A549 treated with DMSO at 1 μM for 4 hours (cell line): ENCODE measurements at places on chromosomes 7 and 10. TPM values are rescaled to one million over a fixed set of nuclear protein-coding genes. Genes with fewer than 3 reads are reported as not detected.

The SKIDA1 gene
- total RNA-seq, result 1.3 to 1.9 TPM (median 1.6 TPM) in 5 replicates

The FAM25G gene
- total RNA-seq, result 0.65 to 1.8 TPM in 2 of 5 replicates, not detected in the others

The ADCY1 gene
- total RNA-seq, result 1.9 to 3.4 TPM (median 2.4 TPM) in 5 replicates

The MOGAT3 gene
- total RNA-seq, result not detected in 5 replicates

The OR9A2 gene
- total RNA-seq, result not detected in 5 replicates

The TUBB8 gene
- 0.11 TPM in 1 of 5 replicates, not detected in the others for total RNA-seq

The CAMK2B gene
- 0.15 to 0.28 TPM (median 0.20 TPM) in 5 replicates for total RNA-seq

The BHLHA15 gene
- total RNA-seq, result 0.44 to 0.66 TPM (median 0.56 TPM) in 5 replicates

The ASB13 gene
- total RNA-seq, result 19.2 to 24.6 TPM (median 22.5 TPM) in 5 replicates

The CALML5 gene
- total RNA-seq, result not detected in 5 replicates

The C7orf33 gene
- total RNA-seq, result not detected in 5 replicates

The LAMB1 gene
- total RNA-seq, result 126 to 145 TPM (median 142 TPM) in 5 replicates

The DNAJC12 gene
- total RNA-seq, result 55.6 to 76.9 TPM (median 63.3 TPM) in 5 replicates

The USP6NL gene
- 12.1 to 15.5 TPM (median 13.9 TPM) in 5 replicates for total RNA-seq

The CALCR gene
- not detected in 5 replicates for total RNA-seq

The GHRHR gene
- not detected in 5 replicates for total RNA-seq

The NUTM2B gene
- 0.22 to 0.50 TPM (median 0.31 TPM) in 5 replicates for total RNA-seq

The RNF148 gene
- not detected in 5 replicates for total RNA-seq

The AKR1D1 gene
- total RNA-seq, result not detected in 5 replicates

The HMX2 gene
- total RNA-seq, result 0.06 to 0.27 TPM (median 0.15 TPM) in 4 of 5 replicates, not detected in the other

The PLXNA4 gene
- total RNA-seq, result 1.3 to 2.3 TPM (median 2.0 TPM) in 5 replicates

The SFRP5 gene
- total RNA-seq, result 1.8 to 2.6 TPM (median 2.4 TPM) in 5 replicates

The PDE1C gene
- 4.0 to 7.1 TPM (median 6.1 TPM) in 5 replicates for total RNA-seq

The MCM10 gene
- total RNA-seq, result 25.2 to 29.7 TPM (median 27.1 TPM) in 5 replicates

The ANK3 gene
- total RNA-seq, result 0.59 to 1.00 TPM (median 0.78 TPM) in 5 replicates

The COL1A2 gene
- total RNA-seq, result 0.03 to 0.16 TPM in 2 of 5 replicates, not detected in the others

The OGDHL gene
- 0.15 to 0.42 TPM (median 0.22 TPM) in 5 replicates for total RNA-seq

The SPDYE18 gene
- 0.11 to 0.23 TPM (median 0.22 TPM) in 4 of 5 replicates, not detected in the other for total RNA-seq
